ENCODE measurements at places on chromosomes 4 and X. TPM values are rescaled to one million over a fixed set of nuclear protein-coding genes. Genes with fewer than 3 reads are reported as not detected.

ASB11 gene
- polyA plus RNA-seq = 0.60 TPM

DNA sequence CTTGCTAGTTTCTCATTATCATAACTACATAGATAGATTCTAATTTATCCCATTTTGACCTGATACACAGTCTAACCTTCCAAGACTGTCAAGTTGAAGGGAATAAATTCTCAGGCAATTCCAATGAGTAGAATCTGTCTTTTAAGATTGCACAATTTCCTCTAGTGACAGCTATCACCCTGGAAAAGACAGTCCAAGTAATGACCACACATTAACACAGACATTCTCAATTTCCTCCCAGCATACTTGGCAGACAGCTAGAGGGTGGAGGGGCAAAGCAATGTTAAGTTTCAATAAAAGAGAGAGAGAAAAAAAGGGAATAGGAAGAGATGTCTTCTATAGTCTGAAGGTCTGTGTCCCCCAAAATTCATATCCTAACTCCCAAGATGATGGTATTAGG is 234.7 kb downstream of the LDB2 start:
- no peak for DNase-seq

HMX1 gene
- not detected for polyA plus RNA-seq

DNA sequence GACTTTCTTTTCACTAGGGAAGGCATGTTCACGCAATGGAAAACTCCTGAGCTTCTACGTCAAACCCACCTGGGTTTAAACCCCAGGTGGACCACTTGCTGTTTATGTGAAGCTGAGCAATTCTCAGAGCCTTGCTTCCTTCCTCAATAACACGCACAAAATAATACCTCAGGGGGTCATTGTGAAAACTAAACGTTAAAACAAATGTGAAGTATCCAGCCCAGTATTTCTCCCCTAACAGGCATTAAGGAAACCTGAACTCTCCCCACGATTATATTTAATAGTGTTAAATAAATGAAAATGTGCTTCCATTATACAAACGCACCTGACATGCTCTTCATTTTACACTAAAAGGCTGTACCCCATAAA is 117.5 kb downstream of the AFAP1 start:
- no peak for DNase-seq

DNA sequence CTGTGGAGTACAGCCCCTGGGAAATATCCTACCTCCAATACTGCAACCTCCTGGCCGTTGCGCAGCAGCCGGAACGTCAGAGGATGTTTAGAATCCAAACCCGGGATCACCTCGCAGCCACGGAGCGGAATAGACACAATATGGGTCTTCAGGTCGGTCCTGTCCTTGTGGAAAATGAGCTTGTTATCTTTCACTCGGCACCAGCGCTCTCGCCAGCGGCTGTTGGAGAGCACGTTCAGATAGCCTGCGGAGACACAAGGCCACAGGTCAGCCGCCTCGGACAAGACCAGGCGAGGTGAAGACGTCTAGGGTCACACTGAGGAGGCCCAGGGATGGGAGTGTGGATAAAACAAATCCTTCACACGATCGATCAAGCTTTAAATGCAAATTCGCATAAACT is 139.3 kb downstream of the AFAP1 start:
- DNase-seq = no peak

DNA sequence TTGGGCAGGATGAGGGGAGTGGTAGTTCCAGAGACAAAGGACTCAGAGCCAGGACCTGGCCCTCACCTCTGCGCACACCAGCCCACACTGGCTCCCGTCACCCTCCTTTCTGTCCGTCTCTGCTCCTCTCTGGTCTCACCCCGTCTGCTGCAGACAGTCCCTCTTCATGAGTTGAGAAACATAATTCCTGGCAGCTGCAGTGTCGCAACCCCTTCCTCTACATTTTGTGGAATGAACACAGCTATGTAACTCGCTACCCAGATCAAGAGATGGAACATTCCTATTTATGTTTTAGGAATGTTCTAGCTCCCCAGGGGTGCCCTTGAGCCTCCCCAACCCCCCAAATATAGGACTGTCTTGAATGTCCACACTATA is 59.3 kb downstream of the SHROOM2 start:
- no peak for DNase-seq

- DNase-seq = no peak
These were observed 323.0 kb downstream of the HS3ST1 start for GRCh38 chr4:11105715-11106114.

DNA sequence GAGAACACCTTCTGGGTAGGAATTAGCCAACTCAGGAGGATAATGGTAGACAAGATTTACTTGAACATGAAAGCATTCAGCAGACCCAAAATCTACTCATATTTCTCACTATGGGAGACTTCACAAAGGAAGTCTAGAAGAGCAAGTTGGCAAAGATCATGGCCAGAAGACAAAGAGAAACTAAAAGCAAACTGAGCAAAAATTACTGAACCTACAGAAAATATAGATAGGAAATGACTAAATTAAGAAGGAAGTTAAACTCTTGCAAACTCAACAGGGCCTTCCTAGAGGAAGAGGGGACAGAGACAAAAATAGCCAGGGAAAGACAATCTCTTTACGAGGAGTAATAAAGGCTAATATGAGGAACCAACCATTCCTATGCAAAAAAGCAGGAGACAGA is 18.7 kb downstream of the CORIN start:
- no peak for DNase-seq

GRCh38 chrX:87392369-87392768 is 125.2 kb upstream of the KLHL4 start:
- DNase-seq = no peak

- no peak for DNase-seq
These were observed 373.6 kb downstream of the MID1IP1 start for GRCh38 chrX:39174772-39175417.

STS gene
- polyA plus RNA-seq = 6.0 TPM

- no peak for DNase-seq
These were observed 113.9 kb downstream of the GPR143 start for GRCh38 chrX:9651737-9652136.

SEC24B gene
- 10.2 TPM for polyA plus RNA-seq

GRCh38 chrX:53714580-53715345 is 28.2 kb upstream of the HUWE1 start:
- no peak for DNase-seq

- DNase-seq = no peak
These were observed 24.2 kb upstream of the ACSL1 start for GRCh38 chr4:184850018-184850417.

GPR34 gene
- 10.2 TPM for polyA plus RNA-seq

- DNase-seq = no peak
These were observed 1.1 kb downstream of the GCNA start for GRCh38 chrX:71579136-71579989.

GRCh38 chr4:11223311-11223710 is 205.4 kb downstream of the HS3ST1 start:
- DNase-seq = no peak

- no peak for DNase-seq
These were observed 27.9 kb upstream of the FUNDC1 start for GRCh38 chrX:44570522-44570921.

DNA sequence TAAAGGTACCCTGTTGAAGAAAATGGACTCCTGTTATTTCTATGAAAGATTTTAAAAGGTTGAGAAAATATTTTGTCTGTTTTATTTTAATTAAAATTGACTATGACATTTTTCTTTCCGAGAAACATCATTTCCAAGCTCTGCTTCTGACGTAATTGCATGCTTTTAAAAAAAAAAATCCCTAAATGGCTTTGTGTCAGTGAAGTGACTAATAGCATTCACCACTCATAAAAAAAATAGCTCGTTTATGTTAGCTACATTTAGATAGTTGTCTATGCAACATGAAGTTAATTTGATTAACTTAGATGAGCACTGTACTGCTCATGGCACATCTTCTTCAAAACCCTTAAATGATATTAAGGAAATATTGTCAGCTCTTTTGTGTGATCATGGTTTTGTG is 105.1 kb upstream of the KLHL13 start:
- DNase-seq = no peak

DNA sequence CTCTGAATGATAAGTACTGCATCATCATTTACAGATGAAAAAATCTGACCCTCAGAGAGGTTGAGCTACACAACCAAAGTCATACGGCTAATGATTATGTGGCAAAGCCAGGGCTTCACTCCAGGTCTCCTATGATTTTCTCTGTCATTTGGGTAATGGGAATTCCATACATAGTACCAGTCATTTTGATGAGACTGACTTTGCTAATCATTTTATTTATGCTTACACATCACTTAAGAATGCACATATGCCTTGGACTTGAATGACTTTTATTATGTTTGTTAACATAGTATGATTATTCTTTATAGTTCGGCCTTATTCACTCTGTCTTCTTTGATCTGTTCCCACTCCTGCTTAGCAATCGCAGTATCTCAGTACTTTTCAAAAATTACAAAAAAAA is 255.1 kb upstream of the GPRIN3 start:
- no peak for DNase-seq
